ENCODE measurements at places on chromosomes 2 and 18. TPM values are rescaled to one million over a fixed set of nuclear protein-coding genes. Genes with fewer than 3 reads are reported as not detected.

COLEC12 gene
- 55.1 TPM for polyA plus RNA-seq

DNA sequence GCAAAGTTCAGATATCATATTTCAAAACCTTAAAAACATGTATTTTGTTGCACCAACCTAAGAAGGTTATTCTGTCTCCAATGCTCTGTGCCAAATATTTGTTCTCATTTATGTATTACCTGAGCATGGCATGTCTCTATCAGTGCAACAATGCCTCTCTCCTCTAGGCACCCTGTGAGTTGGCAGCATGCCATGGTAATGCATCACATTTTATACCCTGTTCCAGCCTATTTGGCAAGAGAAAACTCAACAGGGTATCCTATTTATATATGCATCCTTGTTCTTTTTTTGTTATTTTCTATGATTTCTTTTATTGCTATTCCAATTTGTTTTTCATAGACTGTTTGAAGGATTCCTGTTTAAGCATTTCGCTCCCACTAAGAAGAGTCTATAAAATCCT, 126.3 kb upstream of the NRXN1 start:
- DNase-seq: no peak

DNA sequence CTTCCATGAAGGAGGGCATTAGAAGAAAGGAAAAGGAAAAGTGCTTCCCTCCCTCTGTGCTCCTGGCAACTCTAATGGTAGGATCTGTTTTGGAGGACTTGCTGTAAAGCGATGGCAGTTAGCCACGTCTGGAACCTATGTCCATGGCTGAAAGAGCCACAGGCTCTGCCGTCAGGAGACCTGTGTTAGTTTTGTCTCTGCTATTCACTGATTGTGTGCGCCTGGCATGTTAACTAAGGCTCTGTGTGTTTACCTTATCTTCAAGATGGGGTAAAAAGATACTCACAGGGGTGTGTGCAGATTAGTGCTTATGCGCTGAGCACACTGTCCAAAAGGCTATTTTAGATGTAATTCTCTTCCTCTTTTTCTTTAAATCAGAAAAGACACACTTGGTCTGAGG, 109.8 kb upstream of the LTBP1 start:
- no peak for DNase-seq

FAM237A gene
- not detected for polyA plus RNA-seq

DNA sequence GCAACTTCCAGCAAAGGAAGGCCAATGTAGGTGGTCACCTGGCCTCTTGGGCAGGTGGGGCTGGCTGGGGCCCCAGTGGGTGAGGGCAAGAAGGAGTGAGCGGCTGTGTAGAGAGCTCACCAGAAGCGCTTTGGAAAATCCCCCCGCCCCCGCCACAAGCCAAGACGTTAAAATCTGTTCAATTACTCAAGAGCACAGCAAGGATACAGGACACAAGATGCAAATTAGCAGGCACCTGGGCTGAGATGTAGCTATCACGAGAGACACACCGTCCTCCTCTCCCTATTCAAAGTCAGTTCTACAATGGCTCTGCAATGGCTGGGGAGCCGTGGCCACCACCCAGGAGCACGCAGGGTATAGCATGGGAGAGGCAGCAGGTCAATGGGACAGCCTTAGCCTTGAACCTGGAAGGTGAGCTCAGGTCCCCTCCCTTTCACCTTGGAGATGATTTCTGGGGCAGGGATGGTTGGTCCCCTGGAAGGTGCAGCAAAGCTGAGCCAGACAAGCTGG, 38.5 kb upstream of the GPR17 start:
- DNase-seq: no peak

DNA sequence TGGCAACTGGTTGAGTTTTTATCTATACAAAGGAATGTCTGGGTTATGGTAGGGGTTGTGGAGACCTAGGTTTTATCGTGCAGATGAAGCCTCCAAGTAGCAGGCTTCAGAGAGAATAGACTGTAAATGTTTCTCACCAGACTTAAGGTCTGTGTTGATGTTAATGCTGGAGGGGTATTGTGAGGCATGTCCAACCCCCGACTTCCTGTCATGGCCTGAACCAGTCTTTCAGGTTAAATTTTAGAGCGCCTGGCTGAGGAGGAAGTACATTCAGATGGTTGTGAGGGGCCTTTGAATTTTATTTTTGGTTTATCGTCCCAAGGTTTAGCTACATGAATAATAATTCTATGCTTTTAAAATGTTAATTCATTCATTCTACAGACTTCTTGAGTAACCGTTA, 435.1 kb downstream of the DLGAP1 start:
- no peak for DNase-seq

- no peak for DNase-seq
These were observed 2.8 kb upstream of the KLHL14 start for GRCh38 chr18:32775628-32776027.

GRCh38 chr2:26086155-26086637, 52.3 kb downstream of the RAB10 start:
- DNase-seq: peak; percentile 41

FLACC1 gene
- polyA plus RNA-seq: 1.1 TPM

TUBA4B gene
- polyA plus RNA-seq: not detected

DNA sequence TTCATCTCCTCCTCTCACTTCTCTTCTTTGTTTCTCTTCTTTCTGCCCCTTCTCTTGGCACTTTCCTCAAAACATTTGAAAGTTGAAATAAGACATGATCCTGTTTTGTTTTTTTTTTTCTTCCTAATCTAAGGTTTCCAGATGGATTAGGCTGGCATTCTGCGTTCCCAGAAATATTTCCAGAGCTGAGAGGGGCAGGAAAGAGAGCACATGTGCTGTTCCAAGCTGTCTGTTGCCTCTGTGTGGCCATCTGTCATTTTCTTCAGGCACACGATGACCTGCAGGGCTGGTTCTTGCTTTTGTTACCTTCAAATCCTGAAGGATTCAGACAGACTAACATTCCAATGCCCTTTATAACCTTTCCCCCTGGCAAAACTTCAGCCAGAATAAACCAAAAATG, 142.9 kb downstream of the RNF144A start:
- DNase-seq: no peak

DNA sequence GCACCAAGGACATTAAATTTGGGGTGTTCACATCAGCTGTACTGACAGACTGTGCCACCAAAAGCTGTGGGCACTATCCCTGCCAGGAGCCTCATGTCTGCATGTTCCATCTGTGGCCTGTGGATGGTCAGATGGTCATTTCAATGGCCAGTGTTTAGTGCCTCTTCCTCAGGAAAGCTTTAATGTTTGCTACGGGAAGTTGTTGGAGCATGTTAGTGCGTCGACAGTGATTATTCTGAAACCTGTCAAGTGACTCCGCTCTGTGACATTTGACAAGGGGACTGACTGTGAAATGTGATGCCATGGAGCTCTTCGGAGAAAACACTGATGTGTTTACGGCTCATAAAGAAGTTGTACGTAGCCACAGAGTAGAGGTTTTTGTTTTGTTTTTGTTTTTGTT, 18.7 kb upstream of the RGPD4 start:
- DNase-seq: no peak

- no peak for DNase-seq
These were observed 3.8 kb upstream of the EGR4 start for GRCh38 chr2:73297151-73297559.

- DNase-seq: no peak
These were observed 129.3 kb upstream of the EPAS1 start for GRCh38 chr2:46167924-46168323.

CHST9 gene
- not detected for polyA plus RNA-seq

DNA sequence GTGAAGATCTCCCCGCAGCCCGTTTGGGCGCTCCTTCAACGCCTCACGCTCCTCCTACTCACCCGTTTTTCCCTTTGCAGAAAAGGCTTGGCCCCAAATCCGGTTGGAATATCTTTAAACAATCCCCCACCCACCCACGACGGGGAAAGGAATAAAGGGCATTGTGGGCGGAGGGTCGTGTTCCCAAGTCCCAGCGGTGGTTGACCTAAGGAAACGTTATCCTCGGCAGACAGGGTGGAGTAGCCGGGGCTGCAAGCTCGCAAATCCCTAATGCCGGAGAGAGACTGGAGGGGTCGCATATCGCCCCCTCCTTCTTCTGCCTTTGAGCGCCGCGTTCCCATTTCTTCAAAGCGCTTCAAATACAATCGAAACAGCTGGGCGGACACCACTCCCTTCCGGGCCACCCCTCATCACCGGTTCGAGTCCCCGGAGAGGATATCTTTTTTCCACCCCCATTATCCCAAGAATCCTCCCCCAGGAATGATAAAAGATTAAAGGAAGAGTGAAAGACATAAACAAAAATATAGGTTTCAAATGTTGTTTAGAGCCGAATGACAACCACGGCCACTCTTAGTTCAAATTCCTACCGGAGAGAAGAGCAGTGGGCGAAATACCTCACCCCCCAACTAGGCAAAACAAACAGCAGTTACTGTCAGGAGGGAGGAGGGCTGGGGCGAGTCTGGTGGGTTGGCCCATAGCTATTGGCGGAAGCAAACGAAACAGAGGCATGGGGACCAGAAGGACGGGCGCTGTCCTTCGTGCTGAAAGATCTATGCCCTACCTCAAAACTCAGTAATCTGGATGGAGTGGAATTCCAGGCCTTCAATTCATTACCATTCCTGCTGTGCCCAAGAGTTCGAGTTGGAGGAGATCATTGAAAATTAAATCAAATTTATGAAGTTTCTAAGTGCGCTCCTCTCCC, 2.8 kb upstream of the GAD1 start:
- no peak for DNase-seq

DPP10 gene
- not detected for polyA plus RNA-seq

CRYGC gene
- not detected for polyA plus RNA-seq

GRCh38 chr2:140457483-140457882, 1673.3 kb downstream of the LRP1B start:
- DNase-seq: no peak

Measured in BJ (cell line).